ENCODE measurements at places on chromosomes 2 and 18.

GRCh38 chr18:79405781-79406575, 10.2 kb downstream of the NFATC1 start:
- DNase-seq: no peak

DNA sequence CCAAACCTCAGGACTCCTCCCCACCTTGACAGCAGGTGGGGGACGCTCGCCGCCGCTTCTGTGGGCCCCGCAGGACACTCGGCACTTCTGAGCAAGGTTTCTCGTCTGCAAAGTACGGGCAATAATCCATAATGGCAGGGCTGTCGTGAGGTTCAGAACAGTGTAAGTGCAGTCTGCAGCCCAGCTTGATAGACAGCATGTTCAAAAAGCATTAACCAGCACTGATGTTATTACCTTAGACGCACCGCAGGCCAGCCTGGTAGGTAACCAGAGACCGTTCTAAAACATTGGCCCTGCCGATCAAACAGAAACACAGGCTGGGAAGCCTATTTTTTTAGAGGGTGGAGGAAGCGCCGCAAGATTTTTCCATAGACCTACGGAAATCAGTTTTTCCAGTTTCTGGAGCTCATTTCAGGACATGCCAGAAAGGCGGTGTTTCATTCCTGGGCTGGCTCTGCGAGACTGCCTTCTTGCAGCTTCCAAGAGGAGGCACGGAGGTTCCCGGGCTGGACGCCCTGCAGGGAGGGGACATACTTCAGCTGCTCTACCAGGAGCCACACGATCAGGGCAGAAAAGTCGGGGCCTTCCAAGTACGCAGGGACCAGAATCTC, 148.7 kb downstream of the TPO start:
- no peak for DNase-seq

- no peak for DNase-seq
Measured at GRCh38 chr18:75422341-75422910, 5.1 kb downstream of the SMIM21 start.

DNA sequence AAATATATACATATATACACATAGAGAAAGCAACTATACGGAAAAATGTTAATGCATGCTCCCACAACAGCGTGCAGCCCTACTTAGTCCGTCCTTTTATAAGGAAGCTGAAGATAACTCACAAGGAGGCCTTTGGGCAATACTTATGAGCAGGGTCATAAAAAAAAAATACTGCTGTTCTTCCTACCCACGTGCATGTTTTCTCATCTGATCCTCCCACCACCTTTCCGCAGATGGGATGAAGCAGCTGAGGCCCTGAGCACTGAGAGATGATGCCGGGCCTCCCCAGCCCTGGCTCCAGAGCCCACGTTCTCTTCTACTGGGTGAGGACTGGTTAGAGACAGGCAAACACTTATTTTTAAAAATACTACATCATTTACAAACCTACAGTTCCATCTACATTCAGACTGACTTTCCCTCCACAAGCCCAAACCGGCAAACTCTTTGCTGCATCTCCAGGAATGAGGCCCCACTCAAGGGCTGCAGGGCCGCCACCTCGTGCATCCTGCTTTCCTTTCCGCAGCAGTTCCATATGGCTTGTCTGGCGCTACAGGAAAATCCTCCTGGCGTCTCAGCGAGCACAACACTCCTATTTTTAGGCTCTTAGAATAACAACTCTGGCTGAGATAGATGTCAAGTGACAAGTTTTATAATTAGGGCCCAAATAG, 41.6 kb downstream of the TBC1D8 start:
- DNase-seq: no peak

DNA sequence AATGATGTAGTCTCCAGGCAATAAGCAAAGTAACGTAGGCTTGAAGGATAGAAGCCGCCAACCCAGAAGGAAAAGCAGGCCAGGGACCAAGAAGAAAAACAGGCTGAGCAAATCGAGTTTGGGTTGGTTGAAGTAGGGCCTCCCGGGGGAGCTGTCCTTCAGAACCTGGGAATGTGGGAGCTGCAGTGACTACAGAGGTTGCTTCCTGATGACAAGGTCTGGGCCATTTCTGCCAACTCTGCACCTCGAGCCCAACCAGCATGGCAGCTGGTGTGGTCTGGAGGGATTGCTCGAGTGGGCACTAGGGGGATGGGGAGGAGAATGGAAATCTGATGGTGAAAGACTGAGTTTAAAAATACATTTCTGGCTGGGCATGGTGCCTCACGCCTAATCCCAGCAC, 14.1 kb downstream of the ACMSD start:
- no peak for DNase-seq

- no peak for DNase-seq
Measured at GRCh38 chr2:105399207-105399861, 483 bp upstream of the FHL2 start.

GRCh38 chr2:97857553-97857952, 138.2 kb downstream of the TMEM131 start:
- DNase-seq: no peak

DNA sequence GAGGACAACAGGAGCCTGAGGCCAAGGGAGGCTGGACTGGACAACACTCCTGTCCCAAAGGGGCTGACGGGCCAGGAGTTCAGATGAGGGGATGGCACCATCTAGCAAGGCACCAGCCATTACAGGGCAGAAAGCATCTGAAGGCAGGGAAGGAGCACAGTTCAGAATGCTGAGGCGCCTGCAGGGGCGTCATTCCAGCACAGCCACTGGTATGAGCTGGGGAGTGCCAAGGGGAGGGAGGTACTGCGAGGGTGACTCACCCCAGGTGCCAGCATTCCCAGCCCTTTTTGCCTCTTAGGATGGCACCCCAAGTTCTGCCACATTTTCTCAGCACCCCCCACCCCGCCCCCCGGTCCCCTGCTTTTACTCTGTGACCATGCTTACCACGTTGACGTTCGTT, 129.8 kb upstream of the EPAS1 start:
- no peak for DNase-seq

- no peak for DNase-seq
Measured at GRCh38 chr2:227826563-227826962, 12.9 kb downstream of the CCL20 start.

Measured in HEK293T (cell line).